ENCODE measurements at places on chromosomes 6 and 20. TPM values are rescaled to one million over a fixed set of nuclear protein-coding genes. Genes with fewer than 3 reads are reported as not detected.

The C20orf204 gene
- 1.9 TPM for total RNA-seq

The CARMIL1 gene
- 2.2 TPM for total RNA-seq

The TRIM26 gene
- total RNA-seq: 25.6 TPM

The MCHR2 gene
- total RNA-seq: not detected

The BANF2 gene
- total RNA-seq: not detected

The SPDEF gene
- total RNA-seq: not detected

The C6orf118 gene
- total RNA-seq: not detected

The PNLDC1 gene
- total RNA-seq: not detected

The IRF4 gene
- total RNA-seq: not detected

The LINC00237 gene
- total RNA-seq: not detected

The ADAM33 gene
- not detected for total RNA-seq

The GPX5 gene
- total RNA-seq: not detected

The ABHD16B gene
- not detected for total RNA-seq

The SLC25A27 gene
- 1.1 TPM for total RNA-seq

The DCDC2 gene
- not detected for total RNA-seq

The SMIM8 gene
- total RNA-seq: 4.1 TPM

The FAM209B gene
- not detected for total RNA-seq

The RCAN2 gene
- total RNA-seq: 0.09 TPM

The MAP7 gene
- total RNA-seq: 0.36 TPM

The POPDC3 gene
- total RNA-seq: 0.19 TPM

The CBLN4 gene
- not detected for total RNA-seq

The DPPA5 gene
- total RNA-seq: not detected

The CDH4 gene
- total RNA-seq: 3.4 TPM

The TINAG gene
- not detected for total RNA-seq

The HSPA12B gene
- 11.6 TPM for total RNA-seq

The HLA-DPB1 gene
- total RNA-seq: 9.2 TPM

The AFDN gene
- total RNA-seq: 127 TPM

The PFDN4 gene
- total RNA-seq: 88.1 TPM

The HECA gene
- 26.0 TPM for total RNA-seq

The INSM1 gene
- total RNA-seq: not detected

The ADGRG6 gene
- total RNA-seq: 5.3 TPM

The TBX18 gene
- 29.8 TPM for total RNA-seq

The PDYN gene
- total RNA-seq: not detected

The KLHDC3 gene
- total RNA-seq: 110 TPM

The EPM2A gene
- 4.0 TPM for total RNA-seq

The PXDC1 gene
- total RNA-seq: 87.6 TPM

The HLA-DQB2 gene
- not detected for total RNA-seq

The BRD2 gene
- total RNA-seq: 63.6 TPM

The PTCRA gene
- not detected for total RNA-seq

The OR2H1 gene
- not detected for total RNA-seq

The DDRGK1 gene
- 37.9 TPM for total RNA-seq

The HEY2 gene
- total RNA-seq: 1.1 TPM

The ELOVL4 gene
- 0.94 TPM for total RNA-seq

The SNX3 gene
- total RNA-seq: 146 TPM

The CENPW gene
- 23.6 TPM for total RNA-seq

The THBS2 gene
- total RNA-seq: 260 TPM

The SCRT2 gene
- not detected for total RNA-seq

The TFAP2D gene
- total RNA-seq: not detected

The SOX18 gene
- total RNA-seq: 16.0 TPM

The RNF39 gene
- total RNA-seq: not detected

Data from endothelial cell of coronary artery (primary cell).